ENCODE measurements at places on chromosomes 1 and 21. TPM values are rescaled to one million over a fixed set of nuclear protein-coding genes. Genes with fewer than 3 reads are reported as not detected.
A peak's percentile ranks its signal among the peaks of the same experiment; 100 is the strongest.

GRCh38 chr1:226444901-226445300, 37.0 kb upstream of the PARP1 start:
- peaks cover 46% of the 10 kb centered on the region for H3K4me1 ChIP-seq
- peak overlapping the region; percentile 26 for H3K4me3 ChIP-seq
- no peaks in the 10 kb centered on the region for H3K27me3 ChIP-seq
- peak overlapping the region; percentile 98 for H3K27ac ChIP-seq

GRCh38 chr1:21630571-21631343, 38.4 kb downstream of the RAP1GAP start:
- no peaks in the 10 kb centered on the region for H3K4me1 ChIP-seq
- H3K27me3 ChIP-seq: no peaks in the 10 kb centered on the region
- no peak for DNase-seq
- no peak overlapping the region for H3K4me3 ChIP-seq
- no peak overlapping the region for H3K27ac ChIP-seq
- H3K36me3 ChIP-seq: no peaks in the 10 kb centered on the region

GRCh38 chr1:157356601-157357000, 195.7 kb downstream of the FCRL5 start:
- H3K36me3 ChIP-seq: no peaks in the 10 kb centered on the region
- no peak overlapping the region for H3K4me3 ChIP-seq
- no peaks in the 10 kb centered on the region for H3K4me1 ChIP-seq
- H3K27ac ChIP-seq: no peak overlapping the region

DNA sequence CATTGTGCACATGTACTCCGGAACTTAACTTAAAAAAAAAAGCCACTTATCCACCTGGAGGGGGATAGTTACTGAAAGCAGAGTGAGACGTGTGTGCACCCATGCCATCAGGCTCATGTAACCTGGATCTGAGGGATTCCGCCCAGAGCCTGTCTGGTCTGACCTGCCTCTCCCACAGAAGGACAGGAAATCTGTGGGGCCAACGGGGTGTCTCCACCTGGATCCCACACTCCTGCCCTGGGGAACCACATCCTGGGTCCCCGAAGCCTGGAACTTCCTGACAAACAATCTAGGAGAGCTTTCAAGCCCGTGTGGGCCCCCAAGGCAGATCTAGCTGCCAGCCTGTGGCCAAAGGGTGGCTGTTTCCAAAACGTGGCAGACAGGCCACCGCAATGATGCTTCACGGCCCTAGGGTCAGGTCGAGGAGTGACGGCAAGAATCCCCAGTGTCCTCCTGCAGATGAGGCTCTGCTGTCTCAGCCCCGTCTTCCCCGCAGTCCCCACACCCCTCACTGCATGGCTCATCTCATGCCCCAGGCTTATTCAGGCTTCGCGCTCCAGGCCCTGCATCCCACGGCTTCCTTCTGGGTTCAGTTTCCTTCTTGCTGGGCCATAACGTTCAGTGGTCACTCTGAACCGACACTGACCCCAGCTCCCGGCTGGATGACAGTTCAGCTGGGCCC, 21.0 kb upstream of the PCBP3 start:
- DNase-seq: no peak
- H3K36me3 ChIP-seq: no peaks in the 10 kb centered on the region
- H3K27me3 ChIP-seq: no peaks in the 10 kb centered on the region
- no peaks in the 10 kb centered on the region for H3K4me1 ChIP-seq
- H3K27ac ChIP-seq: no peak overlapping the region

GRCh38 chr1:64893921-64894320, 72.4 kb downstream of the JAK1 start:
- peaks cover 25% of the 10 kb centered on the region for H3K4me1 ChIP-seq
- DNase-seq: no peak
- H3K27me3 ChIP-seq: no peaks in the 10 kb centered on the region
- no peak overlapping the region for H3K4me3 ChIP-seq
- H3K27ac ChIP-seq: no peak overlapping the region

GRCh38 chr1:93667642-93668041, 14.0 kb downstream of the BCAR3 start:
- H3K27ac ChIP-seq: no peak overlapping the region

DNA sequence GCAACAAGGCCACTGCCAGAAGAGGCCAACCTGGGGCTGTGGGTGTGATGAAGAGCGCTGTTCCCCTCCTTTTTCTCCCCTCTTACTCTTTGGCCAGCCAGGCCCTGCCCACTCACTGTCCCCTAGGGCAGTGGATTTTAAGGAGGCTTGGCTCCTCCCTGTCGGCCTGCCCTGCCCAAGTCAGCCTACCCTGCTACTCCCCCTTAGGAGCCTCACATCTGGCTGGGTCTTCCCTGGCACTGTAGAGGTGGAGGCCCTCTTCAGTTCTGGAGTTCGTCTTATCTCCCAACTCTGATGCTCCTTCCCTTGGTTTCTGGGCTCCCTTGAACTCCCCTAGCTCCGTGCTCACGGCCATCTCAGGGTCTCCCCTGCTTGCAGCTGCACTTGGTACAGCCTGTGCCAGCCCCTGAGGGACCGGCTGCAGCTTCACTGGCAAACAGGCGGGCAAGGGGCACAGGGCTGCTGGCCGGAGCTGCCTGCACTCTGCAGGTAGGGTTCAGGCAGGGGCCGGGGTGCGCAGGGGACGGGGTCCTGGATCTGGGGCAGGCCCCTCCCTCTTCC, 4.0 kb downstream of the AMPD2 start:
- H3K4me1 ChIP-seq: peaks cover 51% of the 10 kb centered on the region
- H3K36me3 ChIP-seq: peaks cover 8% of the 10 kb centered on the region
- peak; percentile 76 for DNase-seq
- H3K27me3 ChIP-seq: no peaks in the 10 kb centered on the region
- H3K4me3 ChIP-seq: peak overlapping the region; percentile 92
- H3K27ac ChIP-seq: peak overlapping the region; percentile 93

- H3K27me3 ChIP-seq: no peaks in the 10 kb centered on the region
- H3K36me3 ChIP-seq: no peaks in the 10 kb centered on the region
- peak overlapping the region; percentile 96 for H3K27ac ChIP-seq
Observed at GRCh38 chr1:24748191-24749121, 3.2 kb downstream of the CLIC4 start.

DNA sequence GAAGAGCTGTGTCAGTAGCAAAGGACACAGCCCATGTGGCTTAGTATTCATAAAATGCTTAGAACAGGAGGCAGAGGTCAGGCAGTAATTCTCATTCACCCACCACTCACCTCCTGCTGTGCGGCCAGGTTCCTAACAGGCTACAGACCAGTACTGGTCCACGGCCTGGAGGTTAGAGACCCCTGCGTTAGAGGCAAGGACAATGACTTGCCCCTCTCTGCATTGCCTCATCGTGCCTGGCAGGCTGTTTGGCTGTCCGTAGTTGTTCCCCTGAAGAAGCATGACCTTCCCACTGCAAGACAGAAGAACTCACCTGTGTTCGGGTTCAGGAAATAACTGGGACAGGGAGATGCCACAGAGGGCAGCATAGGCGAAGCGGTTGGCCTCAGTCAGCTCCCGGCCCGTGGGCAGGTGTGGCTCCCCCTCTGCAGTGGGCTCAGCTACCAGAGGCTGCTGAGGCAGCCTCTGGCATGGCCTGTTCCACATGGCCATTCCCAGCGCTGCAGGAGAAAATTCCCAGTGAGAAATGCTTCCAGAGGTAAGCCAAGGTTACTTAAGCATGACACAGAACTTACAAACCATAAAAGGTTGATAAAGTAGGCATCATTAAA, 19.3 kb downstream of the TMCO4 start:
- no peaks in the 10 kb centered on the region for H3K4me1 ChIP-seq
- no peak for DNase-seq
- H3K27me3 ChIP-seq: no peaks in the 10 kb centered on the region
- no peak overlapping the region for H3K4me3 ChIP-seq

DNA sequence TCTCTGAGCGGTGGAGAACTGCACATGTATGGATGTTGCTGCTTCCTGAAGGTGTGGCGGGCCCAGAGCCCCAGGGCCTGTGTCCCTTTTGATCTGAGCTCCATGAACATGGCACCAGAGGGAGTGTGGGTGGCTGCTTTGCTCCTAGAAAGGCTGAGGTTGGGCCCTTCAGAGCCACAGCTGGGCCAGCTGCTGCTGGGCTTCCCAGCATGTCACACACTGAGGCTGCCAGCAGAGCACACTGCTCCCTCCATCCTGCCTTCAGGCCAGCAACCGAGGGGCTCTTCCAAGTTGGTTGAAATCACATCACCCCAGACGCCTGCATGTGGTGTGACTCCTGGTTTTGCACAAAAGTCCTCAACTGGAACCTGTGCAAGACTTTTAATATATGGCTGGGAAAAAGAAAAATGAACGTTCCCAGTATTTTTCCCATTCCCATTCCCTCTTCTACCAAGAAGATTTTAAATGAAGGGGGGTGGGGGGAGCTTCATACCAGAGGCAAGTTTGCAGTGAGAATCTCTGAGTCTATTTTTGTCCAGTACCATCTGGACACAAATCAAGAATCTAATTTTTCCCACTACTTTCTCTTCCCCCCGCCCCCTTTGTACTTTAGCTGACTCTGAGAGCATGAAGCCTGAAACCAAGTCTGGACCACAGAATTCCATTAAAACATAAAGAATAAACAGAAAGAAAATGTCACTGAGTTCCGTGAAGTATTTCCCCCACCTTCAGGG, 26.2 kb upstream of the NGF start:
- no peak overlapping the region for H3K27ac ChIP-seq
- no peak for DNase-seq
- no peaks in the 10 kb centered on the region for H3K36me3 ChIP-seq
- H3K27me3 ChIP-seq: no peaks in the 10 kb centered on the region

DNA sequence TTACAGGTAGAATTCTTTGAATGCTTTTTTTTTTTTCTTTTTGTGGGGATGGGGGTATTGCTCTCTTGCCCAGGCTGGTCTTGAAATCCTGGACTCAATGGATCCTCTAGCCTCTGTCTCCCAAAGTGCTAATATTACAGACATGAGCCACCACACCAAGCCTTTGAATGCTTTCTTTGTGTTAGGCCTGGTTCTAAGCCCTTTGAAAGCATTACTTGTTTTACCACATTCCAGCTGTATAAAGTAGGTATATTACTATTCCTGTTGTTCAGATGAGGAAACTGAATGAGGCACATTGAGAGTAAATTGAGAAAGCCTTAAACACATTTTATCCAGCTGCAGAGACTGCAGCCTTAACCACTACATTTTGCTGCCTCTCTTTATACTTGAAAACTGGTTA, 841.8 kb upstream of the ADGRL4 start:
- H3K27me3 ChIP-seq: no peaks in the 10 kb centered on the region
- no peaks in the 10 kb centered on the region for H3K36me3 ChIP-seq
- no peaks in the 10 kb centered on the region for H3K4me1 ChIP-seq
- no peak for DNase-seq

DNA sequence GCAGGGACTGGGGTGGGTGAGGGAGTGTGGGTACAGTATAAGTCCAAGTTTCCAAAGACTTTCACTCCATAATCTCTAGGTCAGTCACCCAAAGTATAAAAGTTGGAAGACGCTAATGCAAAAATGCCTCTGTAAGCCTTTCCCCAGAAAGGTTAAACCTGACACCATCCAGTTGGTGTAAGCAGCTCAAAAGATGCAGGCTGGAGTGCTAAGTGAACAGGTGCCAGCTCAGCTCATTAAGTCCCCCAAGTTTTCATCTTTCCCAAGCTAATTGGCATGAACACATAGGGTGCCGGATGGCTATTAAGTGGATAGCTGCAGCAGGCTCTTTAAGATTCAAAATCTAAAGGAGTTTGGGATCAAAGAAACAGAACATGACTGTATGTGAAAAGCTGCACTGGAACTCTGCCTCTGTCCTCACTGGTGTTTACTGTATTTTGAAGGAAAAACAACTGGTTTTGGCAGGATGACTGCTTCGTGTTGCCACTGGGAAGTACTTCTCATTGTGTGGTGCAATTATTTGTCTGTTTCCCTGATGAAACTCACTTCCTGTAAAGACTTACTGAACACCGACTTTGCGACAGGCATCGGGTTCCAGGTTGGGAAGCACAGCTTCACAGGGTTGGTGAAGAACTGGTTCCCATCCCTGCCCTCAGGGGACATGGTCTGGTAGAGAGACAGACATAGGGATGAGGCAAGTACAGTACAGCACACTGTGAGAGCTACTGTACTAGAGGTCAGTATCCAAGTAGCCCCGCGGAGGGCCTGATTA, 152.7 kb downstream of the DAB1 start:
- no peaks in the 10 kb centered on the region for H3K36me3 ChIP-seq
- H3K27ac ChIP-seq: no peak overlapping the region
- H3K4me1 ChIP-seq: no peaks in the 10 kb centered on the region
- DNase-seq: no peak
- no peak overlapping the region for H3K4me3 ChIP-seq

DNA sequence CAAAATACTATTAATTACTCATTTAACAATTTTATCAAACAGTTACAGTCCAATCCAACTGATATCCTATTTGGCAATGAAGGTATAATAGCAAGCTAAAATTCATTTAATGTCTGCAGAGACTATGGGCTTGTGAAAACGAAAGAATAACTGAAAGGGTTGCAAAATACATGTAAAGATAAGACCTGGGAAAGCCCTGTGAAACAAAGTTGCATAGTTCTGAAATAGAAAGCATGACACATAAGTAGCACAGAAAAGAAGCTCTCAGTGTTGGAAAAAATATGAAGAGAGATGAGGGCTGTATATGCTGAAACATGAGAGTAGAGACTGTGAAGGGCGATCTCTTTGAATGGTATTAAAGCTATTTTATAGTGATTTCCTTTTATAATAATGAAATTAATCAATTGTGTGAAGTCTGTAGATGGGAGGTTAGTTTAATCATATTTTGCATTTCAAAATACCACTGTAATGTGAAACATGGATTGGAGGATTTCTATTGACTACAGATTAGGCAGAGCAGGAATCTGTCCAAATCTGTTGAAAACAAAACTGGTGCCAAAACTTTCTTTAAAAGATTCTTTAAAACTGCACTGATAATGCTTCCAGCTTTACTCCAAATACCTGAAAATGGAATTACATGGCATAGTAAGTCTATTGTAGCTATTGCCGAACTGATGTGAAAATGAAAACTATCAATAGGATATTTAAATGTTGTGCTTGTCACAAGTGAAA, 1518.9 kb upstream of the B3GALT2 start:
- H3K27ac ChIP-seq: no peak overlapping the region
- H3K4me3 ChIP-seq: no peak overlapping the region
- H3K27me3 ChIP-seq: no peaks in the 10 kb centered on the region
- no peak for DNase-seq
- H3K4me1 ChIP-seq: no peaks in the 10 kb centered on the region

DNA sequence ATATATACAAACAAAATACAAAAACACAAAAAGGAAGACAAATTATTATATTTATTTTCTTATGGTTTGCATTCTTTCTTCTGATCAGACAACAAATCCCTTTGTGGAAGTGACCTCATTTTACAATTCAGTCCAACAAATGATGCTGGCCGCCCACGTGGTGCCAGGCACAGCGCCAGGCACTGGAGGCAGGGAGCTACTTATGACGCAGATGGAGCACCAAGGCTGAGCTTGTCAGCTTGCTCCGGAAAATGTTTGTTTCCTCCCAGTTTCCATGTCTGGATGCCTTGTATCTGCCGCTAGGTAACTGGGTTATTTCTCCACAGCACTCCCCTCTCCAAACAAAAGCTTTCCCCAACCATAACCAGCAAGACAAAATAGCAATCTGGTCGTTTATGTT, 30.7 kb upstream of the CD34 start:
- H3K36me3 ChIP-seq: no peaks in the 10 kb centered on the region
- no peak overlapping the region for H3K27ac ChIP-seq
- H3K4me1 ChIP-seq: no peaks in the 10 kb centered on the region
- H3K27me3 ChIP-seq: no peaks in the 10 kb centered on the region
- no peak for DNase-seq

Gene FDPS
- total RNA-seq: 377 TPM

Gene FCRL1
- 109 TPM for total RNA-seq

Gene FLG
- total RNA-seq: not detected

Gene HRNR
- total RNA-seq: not detected

Gene FAM151A
- not detected for total RNA-seq

Gene MPL
- not detected for total RNA-seq

Gene HCN3
- 6.3 TPM for total RNA-seq

Gene CR1L
- not detected for total RNA-seq

Gene KHDRBS1
- total RNA-seq: 70.9 TPM

Measured in Karpas-422 (cell line).